Stimulated activated naive CD8-positive, alpha-beta T cell treated with anti-CD3 and anti-CD28 coated beads, Interleukin-15, amount 100 ng/mL, for 72 hours (primary cell): ENCODE measurements at places on chromosomes 2 and 18.

GRCh38 chr2:231672617-231673347 lies 35.5 kb upstream of the PTMA start:
- DNase-seq, result no peak

DNA sequence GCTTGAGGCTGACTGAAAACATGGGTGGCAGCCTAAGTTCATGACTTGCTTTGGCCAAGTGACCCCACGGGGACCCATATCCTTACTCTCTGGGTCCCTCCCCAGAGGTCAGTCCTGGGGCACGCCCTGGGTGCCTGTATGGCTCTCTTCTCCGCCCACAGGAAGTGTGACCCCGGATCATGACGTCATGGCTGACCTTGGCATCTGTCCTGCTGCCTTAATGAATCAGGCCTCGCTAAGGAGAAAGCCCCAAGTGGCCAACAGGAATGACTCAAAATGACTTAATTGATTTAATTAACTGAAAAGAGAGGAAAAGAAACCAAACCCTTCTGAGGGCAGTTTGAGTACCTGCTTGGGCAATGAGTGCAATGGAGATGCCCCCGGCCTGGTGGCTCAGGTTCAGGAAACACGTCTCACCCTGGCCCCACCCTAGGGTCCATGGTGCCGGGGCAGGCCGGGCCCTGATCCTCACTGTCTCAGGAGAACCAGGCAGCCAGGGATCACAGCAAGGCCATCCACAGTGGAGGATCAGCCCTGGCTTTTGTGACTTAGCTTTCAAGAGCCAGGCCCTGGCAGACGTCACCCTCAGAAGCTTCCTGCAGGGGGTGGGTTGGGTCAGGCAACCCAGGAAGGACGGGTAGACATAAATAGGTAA lies 112.0 kb downstream of the CYP26B1 start:
- no peak for DNase-seq

DNA sequence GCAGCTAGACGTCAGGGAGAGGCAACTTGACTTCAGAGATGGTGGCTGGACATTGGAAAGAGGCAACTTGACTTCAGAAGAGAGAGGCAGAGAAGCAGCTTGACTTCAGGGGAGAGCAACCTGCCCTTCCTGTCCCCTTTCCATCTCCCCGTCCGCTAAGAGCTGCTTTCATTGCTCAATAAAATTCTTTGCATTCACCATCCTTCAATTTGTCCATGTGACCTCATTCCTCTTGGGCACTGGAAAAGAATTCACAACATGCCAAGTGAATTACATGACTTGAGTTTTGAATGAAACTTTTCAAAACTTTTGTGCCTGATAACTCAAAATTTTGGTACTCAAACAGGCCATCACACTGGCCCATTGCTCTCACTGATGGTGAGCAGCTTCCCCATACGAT lies 158.9 kb downstream of the DPP4 start:
- no peak for DNase-seq

DNA sequence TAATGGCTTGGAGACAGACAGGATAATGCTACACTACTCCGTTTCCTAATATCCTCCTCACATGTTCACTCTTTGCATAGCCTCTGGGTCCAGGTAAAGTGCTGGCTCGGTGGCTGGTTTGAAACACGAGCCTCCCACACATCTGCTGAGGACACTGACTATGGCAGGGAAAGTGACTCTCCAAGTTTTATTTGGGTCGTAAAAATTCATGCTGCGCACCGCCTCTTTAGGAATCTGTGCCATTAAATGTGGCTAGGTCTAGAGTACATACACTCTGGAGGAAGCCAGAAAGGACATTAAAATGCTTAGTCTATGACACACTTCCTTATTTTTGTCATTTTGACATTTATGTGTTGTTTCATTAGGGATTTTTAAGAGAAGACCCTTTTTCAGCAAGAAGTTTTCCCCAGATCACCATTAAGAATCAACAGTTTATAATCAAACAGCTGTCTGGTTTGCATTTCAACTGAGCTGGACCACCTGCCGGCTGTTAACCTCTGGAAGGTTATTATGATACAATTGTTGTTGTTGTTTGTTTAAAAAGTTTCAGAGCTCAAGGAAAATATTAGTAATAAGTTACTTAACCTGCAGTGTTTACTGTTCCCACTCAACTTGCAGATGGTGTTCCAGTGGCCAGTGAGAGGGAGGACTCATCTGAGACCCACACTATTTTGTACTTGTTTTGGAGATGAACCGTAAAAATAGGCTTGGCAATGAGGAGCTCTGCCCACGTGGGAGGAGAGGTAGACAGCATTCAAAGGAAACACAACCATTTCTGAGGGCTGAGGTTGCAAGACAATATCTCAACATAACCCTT lies 443.3 kb upstream of the MEIS1 start:
- DNase-seq, result no peak

- no peak for DNase-seq
Observed at GRCh38 chr2:19623488-19623887, 265.1 kb upstream of the OSR1 start.

GRCh38 chr2:67600222-67600871 lies 203.2 kb downstream of the ETAA1 start:
- DNase-seq, result no peak

GRCh38 chr2:174623106-174623637 lies 25.6 kb upstream of the WIPF1 start:
- DNase-seq, result no peak

DNA sequence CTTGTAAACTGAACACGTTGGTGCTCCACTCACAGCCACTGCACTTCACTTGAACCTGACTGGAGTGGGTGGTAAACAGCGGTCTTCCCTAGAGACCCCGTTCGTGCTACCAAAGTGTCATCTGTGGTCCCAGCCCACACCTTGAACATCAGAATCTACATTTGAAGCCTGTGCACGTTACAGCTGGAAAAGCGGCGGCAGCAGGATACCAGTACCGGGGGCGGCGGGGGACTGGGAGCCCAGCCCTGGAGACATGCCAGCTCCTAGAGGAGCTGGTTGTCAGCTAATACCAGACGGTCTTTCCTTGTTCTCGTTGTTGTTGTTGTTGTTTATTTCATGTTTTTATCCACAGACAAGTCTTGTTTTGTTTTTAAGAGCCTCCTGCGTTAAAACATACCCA lies 156.7 kb downstream of the WDSUB1 start:
- no peak for DNase-seq

- DNase-seq, result peak; percentile 30
Observed at GRCh38 chr18:26549263-26550094, 1.1 kb upstream of the KCTD1 start.

DNA sequence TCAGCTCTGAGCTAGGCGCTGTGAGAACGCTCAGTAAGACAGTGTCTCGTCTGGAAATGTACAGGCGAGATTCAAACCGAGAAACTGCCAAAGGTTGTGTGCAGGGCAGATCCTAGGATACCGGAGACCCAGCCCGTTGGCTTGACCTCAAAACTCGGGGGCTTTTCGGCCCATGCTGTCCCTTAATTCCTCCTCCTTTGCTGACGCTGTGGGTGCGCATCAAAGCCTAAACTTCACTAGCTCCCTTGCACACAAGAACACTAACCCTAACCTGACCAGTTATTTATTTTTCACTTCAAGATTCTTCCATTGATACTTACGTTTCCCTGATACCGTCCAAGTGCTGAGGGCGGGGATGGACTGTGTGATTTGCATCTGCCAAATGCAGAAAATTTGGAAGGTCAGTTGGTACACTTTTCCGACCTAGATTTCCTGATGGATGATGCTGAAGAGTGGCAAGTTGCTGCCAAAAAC lies 1.0 kb upstream of the AAK1 start:
- DNase-seq, result no peak

GRCh38 chr18:7011142-7011541 lies 106.5 kb downstream of the LAMA1 start:
- DNase-seq, result no peak

- no peak for DNase-seq
Observed at GRCh38 chr2:99772591-99773331, 282.9 kb upstream of the REV1 start.

DNA sequence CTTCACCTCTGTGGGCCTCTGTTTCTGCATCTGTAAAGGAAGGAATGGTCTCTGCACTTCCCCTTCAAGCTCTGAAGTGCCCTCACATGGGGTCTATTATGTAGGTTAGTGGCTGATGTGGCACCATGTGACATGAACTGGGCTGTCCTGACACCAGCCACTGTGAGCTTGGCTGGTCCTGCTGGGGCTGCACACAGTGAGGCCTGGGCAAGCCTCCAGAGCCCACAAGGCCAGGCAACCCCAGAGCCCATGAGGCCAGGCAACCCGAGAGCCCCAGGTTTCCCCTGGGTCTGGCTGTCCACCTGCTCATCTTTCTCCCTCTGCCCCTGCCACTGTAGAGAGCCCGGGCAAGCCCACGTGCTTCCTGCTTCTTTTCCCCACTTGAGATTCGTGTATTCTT lies 150.1 kb upstream of the SMAD2 start:
- DNase-seq, result no peak

- no peak for DNase-seq
Observed at GRCh38 chr2:146734042-146734820, 1110.6 kb upstream of the ACVR2A start.

DNA sequence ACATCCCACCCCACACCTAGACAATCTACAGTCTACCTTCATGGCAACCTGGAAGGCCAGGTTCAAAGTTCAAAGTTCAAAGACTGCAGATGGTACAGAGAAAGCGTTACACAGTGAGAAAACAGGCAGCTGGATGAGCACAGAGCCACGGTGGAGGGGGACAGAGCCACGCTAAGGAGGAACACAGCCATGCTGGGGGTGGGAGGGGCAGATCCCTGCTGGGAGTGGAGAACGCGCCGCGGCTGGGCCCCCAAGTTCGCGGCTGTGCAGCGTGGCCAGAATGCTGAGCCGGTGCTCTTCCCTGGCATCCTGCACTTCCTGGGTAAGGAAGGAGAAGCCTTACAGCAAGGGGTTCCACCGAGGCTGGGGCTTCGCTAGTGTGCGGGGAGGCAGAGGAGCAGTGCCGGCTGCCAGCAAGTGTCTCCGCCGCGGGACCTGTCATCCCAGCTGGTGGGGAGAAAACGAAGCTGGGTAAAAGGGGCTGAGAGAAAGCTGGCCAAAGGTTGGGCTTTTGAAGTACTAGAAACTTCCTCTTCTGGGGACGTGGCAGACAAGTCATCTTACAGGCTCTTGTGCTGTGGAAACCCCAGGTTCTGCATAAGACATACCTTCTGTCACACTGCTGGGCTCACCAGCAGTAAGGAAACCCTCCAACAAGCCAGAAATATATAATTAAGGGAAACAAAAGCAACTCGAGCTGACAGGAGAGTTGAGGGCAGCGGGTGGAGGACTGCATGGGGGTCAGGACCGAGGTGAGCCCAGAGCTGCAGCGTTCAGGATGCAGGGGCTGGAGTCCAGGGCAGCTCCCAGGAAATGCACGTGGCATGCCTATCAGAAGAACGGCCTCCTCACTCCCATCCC lies 115.5 kb downstream of the HDAC4 start:
- DNase-seq, result peak; percentile 58

DNA sequence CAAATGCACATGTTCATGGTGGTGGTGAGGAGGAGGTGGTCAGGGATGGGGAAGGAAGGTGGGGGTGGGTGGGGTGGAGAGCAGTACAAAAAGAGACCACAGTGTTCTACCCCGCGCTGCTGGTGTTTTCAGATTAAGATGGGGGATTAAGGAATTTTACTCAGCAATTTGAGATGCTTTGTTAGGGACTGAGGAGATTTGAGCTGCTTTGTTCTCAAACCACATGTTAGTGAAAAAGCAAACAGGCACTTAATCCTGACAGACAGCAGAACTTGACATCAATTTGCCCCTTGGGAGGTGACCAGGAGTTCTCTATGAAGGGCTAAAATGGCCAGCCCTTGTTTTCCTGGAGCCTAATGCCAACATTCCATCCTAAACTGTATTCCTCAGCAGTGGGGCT lies 244.5 kb downstream of the MEIS1 start:
- no peak for DNase-seq

- DNase-seq, result no peak
Observed at GRCh38 chr2:240463866-240464481, 28.5 kb downstream of the GPC1 start.

GRCh38 chr18:55038162-55038561 lies 78.9 kb upstream of the CCDC68 start:
- no peak for DNase-seq

DNA sequence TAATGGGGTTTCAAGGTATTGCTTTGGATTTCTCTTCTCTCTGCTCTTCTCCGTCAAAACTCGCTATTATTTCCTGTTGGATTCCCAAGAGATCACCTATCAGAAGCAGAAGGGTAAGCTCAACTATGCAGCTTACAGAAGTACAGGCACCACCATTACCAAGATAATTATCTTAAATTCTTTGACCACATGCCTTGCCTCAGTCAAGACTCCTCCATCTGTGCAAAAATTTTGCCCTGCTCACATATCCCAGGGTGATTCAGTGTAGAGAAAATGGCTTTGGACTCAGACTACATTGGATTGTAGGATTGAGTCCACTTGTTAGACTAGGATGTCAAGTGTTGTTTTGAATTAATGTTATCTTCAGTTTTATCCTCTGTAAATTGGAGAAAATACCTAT lies 698.7 kb downstream of the TDRD15 start:
- no peak for DNase-seq

GRCh38 chr2:236583621-236584203 lies 14.1 kb downstream of the ACKR3 start:
- no peak for DNase-seq

DNA sequence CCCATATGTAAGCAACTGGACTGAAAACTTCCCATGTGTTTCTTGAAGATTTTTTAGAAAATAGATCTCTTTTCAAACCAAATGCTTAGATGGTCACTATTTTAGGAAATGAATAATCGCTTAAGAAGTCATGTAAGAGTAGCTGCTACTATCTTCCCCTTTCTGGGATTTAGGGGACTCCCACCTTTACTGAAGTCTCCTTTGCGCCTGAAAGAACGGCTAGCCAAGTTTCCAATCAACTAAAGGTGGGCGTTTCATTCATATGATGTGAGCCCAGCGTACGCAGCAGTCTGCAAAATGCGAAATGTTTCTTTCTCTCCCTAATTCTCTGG lies 1.1 kb downstream of the DIPK1C start:
- DNase-seq, result no peak

DNA sequence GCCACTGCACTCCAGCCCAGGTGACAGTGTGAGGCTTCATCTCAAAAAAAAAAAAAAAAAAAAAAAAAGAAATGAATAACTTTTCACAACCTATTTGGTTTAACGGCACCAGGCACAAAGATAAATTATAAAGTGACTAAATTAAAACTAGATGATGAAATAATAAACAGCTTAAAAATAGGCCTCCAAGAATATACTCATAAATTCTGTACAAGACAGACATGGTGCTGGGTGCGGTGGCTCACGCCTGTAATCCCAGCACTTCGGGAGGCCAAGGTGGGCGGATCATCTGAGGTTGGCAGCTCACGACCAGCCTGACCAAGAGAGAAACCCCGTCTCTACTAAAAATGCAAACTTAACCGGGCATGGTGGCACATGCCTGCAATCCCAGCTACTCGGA lies 19.7 kb downstream of the USP34 start:
- no peak for DNase-seq
